ENCODE measurements at places on chromosomes 7 and 10. TPM values are rescaled to one million over a fixed set of nuclear protein-coding genes. Genes with fewer than 3 reads are reported as not detected.

Gene NSUN6
- total RNA-seq, result 9.3 TPM

Gene GPNMB
- total RNA-seq, result 206 TPM

Gene ATG9B
- 0.06 TPM for total RNA-seq

Gene CRTAC1
- not detected for total RNA-seq

- peak; percentile 49 for DNase-seq
Observed at GRCh38 chr10:77710759-77711682, 73.4 kb upstream of the KCNMA1 start.

GRCh38 chr7:132575982-132576720 lies at the start of gene PLXNA4:
Gene PLXNA4, minus strand, starts transcription at chr7:132576470. Its CDS starts 67,777 bp downstream, at chr7:132508693.
- DNase-seq, result no peak

DNA sequence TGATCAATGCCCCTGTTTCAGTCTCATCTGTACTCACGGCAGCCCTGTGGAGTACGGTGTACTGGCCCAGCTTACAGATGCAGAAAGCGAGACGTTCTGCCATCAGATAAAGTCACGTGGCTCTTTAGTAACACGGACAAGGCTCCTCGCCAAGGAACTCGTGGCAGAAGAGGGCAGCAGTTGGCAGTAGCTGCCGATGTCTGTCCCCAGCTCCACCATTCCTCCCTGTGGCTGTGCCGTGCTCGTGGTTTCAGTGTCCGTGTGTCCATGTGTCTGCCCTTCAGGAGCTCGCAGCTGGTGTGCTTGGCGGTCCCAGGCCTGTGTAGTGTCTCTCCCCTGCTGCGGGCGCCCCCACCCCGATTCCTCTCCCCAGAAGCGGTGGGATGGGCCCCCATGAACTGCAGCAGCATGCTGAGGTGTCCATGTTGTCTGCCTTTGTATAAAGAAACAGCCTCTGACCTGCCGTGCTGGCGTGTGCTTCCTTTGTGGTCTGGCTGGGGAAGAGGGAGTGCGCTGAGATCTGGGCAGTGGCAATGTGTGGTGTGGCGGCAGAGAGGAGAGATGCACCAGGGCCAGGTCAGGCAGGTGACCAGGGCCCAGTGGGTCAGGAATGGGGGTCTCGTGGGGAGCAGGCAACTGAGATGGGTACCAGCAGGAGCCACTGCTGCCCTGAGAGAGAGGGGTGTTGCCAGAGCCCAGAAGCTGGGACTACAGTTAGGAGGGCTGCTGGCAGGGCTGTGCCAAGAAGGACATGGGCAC lies 9.8 kb downstream of the RHBDD2 start:
- no peak for DNase-seq

DNA sequence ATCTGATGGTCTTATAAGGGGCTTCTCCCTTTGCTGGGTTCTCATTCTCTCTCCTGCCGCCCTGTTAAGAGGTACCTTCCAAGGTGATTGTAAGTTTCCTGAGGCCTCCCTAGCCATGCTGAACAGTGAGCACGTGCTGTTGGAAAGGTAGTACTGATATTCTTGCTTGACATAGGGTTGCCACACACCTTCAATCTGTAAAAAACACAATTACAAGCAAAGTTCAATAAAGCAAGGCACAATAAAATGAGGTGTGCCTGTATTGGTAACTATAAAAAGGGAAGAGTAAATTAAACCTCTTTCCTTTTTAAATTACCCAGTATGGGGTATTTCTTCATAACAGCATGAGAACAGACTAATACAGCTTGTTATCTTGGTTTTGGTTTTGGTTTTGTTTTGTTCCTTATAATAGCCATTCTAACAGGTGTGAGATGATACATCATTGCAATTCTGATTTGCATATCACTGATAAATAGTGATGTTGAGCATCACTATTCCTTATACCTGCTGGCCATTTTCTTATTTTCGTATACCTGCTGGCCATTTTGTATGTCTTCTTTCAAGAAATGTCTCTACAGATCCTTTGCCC lies 164.9 kb upstream of the TRIM24 start:
- DNase-seq, result no peak

GRCh38 chr10:6885284-6885683 lies 305.2 kb upstream of the PRKCQ start:
- DNase-seq, result no peak
